NCI-H345 (cell line): ENCODE measurements at places on chromosomes 2 and 18.

DNA sequence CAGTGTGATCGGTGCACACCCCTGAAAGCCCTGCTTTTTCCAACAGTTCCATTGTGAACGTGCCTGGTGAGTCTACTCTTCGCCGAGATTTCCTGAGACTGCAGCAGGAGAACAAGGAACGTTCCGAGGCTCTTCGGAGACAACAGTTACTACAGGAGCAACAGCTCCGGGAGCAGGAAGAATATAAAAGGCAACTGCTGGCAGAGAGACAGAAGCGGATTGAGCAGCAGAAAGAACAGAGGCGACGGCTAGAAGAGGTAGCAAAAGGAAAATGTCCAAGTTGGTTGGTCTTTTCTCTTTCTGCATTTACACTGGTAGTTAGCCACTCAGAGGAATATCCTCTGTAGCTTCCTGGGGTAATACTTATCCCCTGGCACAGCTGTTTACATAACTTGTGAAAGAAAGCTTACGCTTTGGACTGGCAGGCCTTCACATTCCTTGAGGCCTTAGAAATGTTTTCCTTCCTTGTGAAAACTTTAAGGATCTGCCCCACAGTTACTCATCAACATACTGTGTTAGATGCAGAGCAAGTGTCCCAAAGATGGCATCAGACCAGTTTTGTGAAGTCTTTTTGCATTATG, 146.6 kb downstream of the MAP4K4 start:
- DNase-seq: no peak

DNA sequence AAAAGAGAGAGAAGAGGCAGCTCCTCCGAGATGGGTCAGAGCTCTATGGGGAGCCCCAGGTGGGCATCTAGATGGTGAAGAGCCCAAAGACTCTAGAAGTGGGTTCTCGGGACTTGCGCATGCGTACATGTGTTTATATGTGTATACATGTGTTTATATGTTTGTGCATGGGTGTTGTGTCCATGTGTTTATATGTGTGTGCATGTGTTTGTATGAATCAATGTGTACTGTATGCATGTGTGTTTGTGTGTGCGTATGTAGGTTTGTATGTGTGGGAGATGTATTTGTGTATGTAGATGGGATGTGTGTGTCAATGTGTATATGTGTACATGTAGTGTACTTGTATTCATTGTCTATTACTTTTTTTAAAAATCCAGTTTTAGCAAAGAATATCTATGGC, 25.6 kb downstream of the DNPEP start:
- DNase-seq: no peak

GRCh38 chr2:221914334-221914880, 342.3 kb upstream of the EPHA4 start:
- DNase-seq: no peak

- no peak for DNase-seq
Observed at GRCh38 chr2:15355386-15355785, 205.7 kb downstream of the NBAS start.

DNA sequence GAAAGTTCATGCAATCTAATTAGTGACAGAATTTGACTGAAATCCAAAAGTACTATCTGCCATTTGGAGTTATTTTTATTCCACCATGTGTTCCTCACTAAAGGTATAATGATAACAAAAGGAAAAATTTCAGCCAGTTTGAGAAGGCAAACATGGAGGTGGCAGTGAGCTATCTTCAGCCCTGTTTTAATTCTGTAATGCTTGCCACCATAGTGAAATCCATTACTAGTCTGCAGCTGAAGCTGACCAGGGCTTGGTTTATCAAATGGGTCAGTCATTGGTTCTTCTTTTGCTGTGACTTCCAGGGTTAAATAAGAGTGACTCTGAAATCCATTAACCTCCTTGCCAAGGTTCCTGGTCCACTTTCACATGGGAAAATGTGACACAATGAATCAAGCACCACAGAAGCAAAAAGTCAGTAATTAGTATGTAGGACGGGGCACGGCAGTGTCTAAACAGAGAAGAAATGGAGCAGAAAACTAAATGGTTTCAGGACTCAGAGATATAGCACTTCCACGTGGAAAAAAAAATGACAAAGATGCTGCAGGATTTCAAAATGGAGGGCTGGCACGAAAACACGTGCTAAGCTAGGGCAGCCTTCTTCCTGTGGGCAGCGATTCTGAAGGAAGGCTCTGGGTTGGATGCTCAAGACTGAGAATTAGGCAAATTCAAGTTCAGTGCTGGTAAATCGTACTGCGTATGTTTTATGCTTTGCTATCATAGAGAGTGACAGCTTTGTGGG, 87.2 kb downstream of the EPHA4 start:
- no peak for DNase-seq

- no peak for DNase-seq
Observed at GRCh38 chr18:24514439-24514838, 54.0 kb downstream of the HRH4 start.

DNA sequence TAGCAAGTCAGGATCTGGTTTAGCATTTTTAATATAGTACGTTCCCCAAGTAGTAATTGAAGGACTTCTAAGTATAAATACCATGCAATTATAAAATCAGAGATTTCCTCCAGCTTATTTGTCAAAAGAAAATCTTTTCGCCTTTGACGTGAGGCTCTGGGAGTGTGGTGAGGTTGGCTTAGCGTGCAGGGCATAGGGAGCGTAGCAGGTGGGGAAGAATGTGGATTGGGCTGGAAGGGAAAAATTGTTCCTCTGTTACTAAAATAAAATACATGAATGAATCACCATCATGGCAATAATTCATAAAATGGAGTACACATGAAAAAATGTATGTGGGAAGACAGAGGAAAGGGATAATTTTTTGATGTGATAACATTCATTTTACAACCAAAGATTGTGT, 5.4 kb upstream of the IL1RL2 start:
- DNase-seq: no peak

GRCh38 chr2:49255409-49255971, 101.2 kb upstream of the FSHR start:
- DNase-seq: peak; percentile 60

- no peak for DNase-seq
Observed at GRCh38 chr2:10527585-10527984, 79.5 kb upstream of the ODC1 start.

DNA sequence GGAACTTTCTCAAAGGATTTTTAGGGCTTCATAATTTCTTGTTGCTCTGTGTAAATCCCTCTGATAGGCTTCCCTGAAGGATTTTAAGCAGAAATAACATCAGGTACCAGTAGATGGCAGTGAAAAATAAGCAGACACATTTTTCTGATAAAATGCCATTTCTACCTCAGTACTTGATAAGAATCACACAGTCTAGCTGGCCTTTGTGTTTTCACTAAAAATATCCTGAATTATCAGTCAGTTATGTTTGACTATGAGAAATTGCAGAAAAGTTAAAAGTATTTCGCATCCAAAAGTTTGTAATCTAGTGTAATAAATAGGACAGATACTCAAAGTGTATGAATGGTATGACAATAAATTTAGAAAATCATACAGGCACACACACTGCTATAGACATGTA, 68.7 kb downstream of the DNAJC10 start:
- DNase-seq: no peak

GRCh38 chr2:46438794-46439193, 40.6 kb upstream of the TMEM247 start:
- DNase-seq: no peak

DNA sequence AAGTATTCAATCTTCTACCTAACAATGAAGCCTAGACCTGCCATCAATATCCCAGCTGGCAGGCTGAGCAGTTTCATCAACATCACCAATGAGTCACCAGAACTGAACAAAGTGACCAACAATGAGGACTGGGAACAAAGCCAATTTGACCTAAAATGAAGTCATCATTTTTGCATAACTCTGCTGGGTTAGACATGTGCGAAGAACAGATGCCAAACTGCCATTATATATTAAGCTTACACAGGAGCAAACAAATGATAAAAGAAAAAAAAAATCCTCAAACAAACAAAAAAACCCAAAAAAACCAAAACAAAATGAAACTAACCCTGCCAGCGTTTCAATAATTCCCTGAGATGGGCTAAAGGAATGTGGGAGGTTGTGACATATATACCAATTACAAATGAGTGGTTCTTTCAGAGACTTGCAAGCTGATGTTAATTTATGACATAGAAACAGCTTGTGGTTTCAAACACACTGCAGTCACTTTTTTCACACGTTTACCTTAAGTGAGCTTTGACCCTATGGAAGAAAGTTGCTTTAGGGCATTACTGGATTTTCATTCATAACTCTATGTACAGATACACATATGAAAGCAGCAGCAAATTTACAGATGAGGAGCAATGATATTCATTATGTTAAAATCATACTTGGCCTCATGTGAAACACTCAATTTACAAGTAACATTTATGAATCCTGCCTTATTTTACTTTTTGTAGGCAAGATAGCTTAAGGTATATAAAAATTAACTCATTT, 56.9 kb upstream of the CCDC141 start:
- DNase-seq: peak; percentile 96

GRCh38 chr2:15506229-15506819, 54.8 kb downstream of the NBAS start:
- no peak for DNase-seq

- DNase-seq: no peak
Observed at GRCh38 chr2:239151201-239152131, 249.4 kb downstream of the HDAC4 start.

DNA sequence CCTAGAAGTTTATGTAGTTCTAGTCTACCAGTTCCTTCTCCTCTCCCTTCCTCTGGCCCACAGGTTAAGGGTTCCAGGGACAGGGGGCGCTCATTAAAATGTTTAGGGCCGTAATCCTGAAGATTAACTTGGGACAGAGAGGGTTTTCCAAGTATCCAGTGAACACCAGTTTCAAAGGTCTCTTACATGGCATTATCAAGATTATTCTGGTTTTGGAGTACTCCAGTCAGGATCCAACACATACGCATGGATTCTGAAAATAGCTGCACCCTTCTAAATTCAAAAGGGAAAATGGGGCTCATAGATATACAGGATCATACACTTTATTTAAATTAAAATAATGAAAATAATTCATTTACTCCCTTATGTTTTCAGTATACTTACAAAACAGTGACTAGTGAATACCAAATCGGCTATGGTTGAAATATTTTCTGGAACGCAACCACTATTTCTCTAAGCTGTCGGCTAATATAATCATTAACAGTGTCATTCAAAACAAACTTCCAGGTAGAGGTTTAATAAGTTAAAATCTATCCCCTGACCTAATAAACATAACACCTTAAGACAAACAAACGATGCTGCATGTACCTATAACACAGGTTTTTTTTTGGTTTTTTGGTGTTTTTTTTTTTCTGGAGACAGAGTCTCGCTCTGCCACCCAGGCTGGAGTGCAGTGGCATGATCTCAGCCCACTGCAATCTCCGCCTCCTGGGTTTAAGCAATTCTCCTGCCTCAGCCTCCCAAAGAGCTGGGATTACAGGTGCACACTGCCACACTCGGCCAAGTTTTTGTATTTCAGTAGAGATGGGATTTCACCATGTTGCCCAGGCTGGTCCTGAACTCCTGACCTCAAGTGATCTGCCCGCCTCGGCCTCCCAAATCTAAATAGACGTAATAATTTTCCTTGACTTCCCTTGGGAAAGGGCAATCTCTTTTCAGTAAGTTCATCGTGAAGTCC, 44.7 kb downstream of the MGAT4A start:
- no peak for DNase-seq

- no peak for DNase-seq
Observed at GRCh38 chr2:89837962-89838625, 1146.6 kb downstream of the RPIA start.

GRCh38 chr2:133418021-133418420, 150.2 kb downstream of the NCKAP5 start:
- no peak for DNase-seq

DNA sequence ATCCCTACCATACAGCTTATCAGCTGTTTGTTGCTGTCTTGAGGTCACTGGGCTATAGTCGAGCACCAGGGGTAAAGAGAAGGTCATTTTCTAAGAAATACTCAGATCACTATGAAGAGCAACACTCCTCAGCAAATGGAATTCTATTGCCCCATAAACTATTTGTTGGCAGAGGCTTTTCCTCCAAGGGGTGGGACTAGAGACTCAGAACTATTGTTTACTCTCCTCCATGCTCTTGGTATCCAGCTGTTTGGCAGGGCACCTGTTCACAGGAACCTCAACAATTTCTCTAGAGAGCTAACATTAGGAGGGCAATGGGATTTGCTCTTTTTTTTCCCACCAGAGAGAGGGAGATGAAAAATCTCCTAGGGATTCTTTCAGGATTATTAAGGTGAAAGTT, 249.1 kb upstream of the SPRED2 start:
- no peak for DNase-seq

GRCh38 chr18:9562584-9562983, 51.8 kb downstream of the PPP4R1 start:
- no peak for DNase-seq

DNA sequence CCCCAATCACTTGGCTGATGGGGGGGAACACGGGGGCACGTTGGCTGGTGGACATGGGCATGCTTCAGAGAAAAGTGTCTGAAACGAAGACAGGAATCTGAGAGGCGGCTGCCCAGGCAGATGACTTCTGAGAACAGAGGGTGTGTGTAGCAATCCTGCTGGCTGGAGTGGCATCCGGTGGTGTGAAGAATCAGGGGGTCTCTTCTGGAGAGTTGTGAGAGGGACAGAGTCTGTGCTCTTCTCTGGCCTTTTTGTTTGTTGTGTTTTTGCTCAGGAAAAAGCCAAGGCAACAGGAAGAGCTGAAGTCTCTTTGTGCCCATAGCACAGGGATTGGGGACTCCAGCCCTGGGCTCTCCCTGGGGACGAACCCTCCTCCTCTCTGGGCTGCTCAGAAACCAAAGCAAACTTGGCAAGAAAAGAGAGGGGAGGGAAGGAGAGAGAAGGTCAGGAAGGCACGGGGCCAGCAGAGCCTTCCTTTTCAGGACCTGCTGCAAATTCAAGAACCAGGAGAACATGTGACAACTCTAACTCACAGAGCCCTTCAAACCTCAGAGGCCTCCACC, 97.0 kb upstream of the SMAD2 start:
- DNase-seq: no peak

GRCh38 chr18:73927496-73927895, 220.1 kb downstream of the FBXO15 start:
- no peak for DNase-seq
